HT1080 (cell line): ENCODE measurements at places on chromosomes 13 and 19. TPM values are rescaled to one million over a fixed set of nuclear protein-coding genes. Genes with fewer than 3 reads are reported as not detected.

KIR3DL2 gene
- total RNA-seq: not detected in 2 replicates

ICAM5 gene
- total RNA-seq: 0.17 and 0.31 TPM in 2 replicates

METTL21C gene
- not detected in 2 replicates for total RNA-seq

ZNF135 gene
- total RNA-seq: 0.03 TPM in 1 of 2 replicates, not detected in the other

RPS16 gene
- total RNA-seq: 222 and 315 TPM in 2 replicates

KLC3 gene
- 0.11 TPM in 1 of 2 replicates, not detected in the other for total RNA-seq

IGLON5 gene
- not detected in 2 replicates for total RNA-seq

ATP11A gene
- total RNA-seq: 5.0 and 7.7 TPM in 2 replicates

RNF225 gene
- 0.24 TPM in 1 of 2 replicates, not detected in the other for total RNA-seq

RAB20 gene
- total RNA-seq: 7.3 and 7.6 TPM in 2 replicates

ZNF382 gene
- total RNA-seq: 0.03 TPM in 1 of 2 replicates, not detected in the other

CEACAM20 gene
- total RNA-seq: not detected in 2 replicates

ZNF562 gene
- 25.3 and 26.6 TPM in 2 replicates for total RNA-seq

PRR36 gene
- 0.02 TPM in 1 of 2 replicates, not detected in the other for total RNA-seq

TEKTIP1 gene
- total RNA-seq: 0.60 TPM in 1 of 2 replicates, not detected in the other

SCAF1 gene
- total RNA-seq: 21.2 and 31.7 TPM in 2 replicates

CBARP gene
- 3.1 and 3.2 TPM in 2 replicates for total RNA-seq

FCAR gene
- total RNA-seq: not detected in 2 replicates

CEACAM16 gene
- not detected in 2 replicates for total RNA-seq

DNAAF3 gene
- total RNA-seq: 2.0 and 2.2 TPM in 2 replicates

ZNF841 gene
- total RNA-seq: 4.8 and 5.8 TPM in 2 replicates

C5AR1 gene
- total RNA-seq: 0.03 TPM in 1 of 2 replicates, not detected in the other

IGSF23 gene
- not detected in 2 replicates for total RNA-seq

NR2F6 gene
- 84.2 and 89.7 TPM in 2 replicates for total RNA-seq

CNFN gene
- total RNA-seq: not detected in 2 replicates

PGPEP1 gene
- 9.1 and 20.9 TPM in 2 replicates for total RNA-seq

REX1BD gene
- total RNA-seq: 70.9 and 99.1 TPM in 2 replicates

ATP8A2 gene
- total RNA-seq: 0.64 and 0.67 TPM in 2 replicates

ZNF626 gene
- total RNA-seq: not detected in 2 replicates

IGFL1 gene
- not detected in 2 replicates for total RNA-seq

CLEC17A gene
- total RNA-seq: not detected in 2 replicates

PEG3 gene
- not detected in 2 replicates for total RNA-seq

ZNF208 gene
- 0.74 TPM in 1 of 2 replicates, not detected in the other for total RNA-seq

PCDH17 gene
- total RNA-seq: under 0.01 TPM in 1 of 2 replicates, not detected in the other

DIRAS1 gene
- total RNA-seq: not detected in 2 replicates

CARD8 gene
- total RNA-seq: 17.1 and 19.0 TPM in 2 replicates

DHDH gene
- total RNA-seq: 0.57 TPM in 1 of 2 replicates, not detected in the other

TNNI3 gene
- not detected in 2 replicates for total RNA-seq

OXGR1 gene
- 0.16 and 0.67 TPM in 2 replicates for total RNA-seq

UNC13A gene
- 0.02 and 0.07 TPM in 2 replicates for total RNA-seq

TMEM238 gene
- 1.1 and 1.3 TPM in 2 replicates for total RNA-seq

LACC1 gene
- total RNA-seq: 2.6 and 4.1 TPM in 2 replicates

KLK5 gene
- not detected in 2 replicates for total RNA-seq

VASP gene
- total RNA-seq: 248 and 269 TPM in 2 replicates

SBK2 gene
- not detected in 2 replicates for total RNA-seq
